Cardiac fibroblast (primary cell): ENCODE measurements at places on chromosomes 7 and 10.

DNA sequence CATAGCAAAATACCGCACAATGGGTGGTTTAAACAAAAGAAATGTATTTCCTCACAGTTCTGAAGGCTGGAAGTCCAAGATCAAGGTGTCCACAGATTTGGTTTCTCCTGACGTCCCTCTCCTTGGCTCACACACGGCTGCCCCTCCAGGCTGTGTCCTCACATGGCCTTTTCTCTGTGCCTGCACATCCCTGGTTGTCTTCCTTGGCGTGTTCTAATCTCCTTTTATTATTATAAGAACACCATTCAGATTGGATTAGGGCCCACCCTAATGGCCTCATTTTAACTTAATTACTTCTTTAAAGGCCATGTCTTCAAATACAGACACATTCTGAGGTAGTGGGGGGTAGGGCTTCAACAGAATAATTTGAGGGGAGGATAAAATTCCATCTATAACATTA is 87.9 kb downstream of the FZD1 start:
- no peak for DNase-seq

GRCh38 chr10:84348447-84348846 is 20.1 kb downstream of the CCSER2 start:
- peak; percentile 66 for DNase-seq

GRCh38 chr10:13528875-13529713 is at the start of gene BEND7:
Gene BEND7, minus strand, starts transcription at chr10:13529014. Its CDS starts 481 bp downstream, at chr10:13528533.
- no peak for DNase-seq

- peak; percentile 60 for DNase-seq
Observed at GRCh38 chr7:111090846-111091245, at the start of gene LRRN3. Gene LRRN3, plus strand, starts transcription at chr7:111091127. Its CDS starts 31,646 bp downstream, at chr7:111122773.

DNA sequence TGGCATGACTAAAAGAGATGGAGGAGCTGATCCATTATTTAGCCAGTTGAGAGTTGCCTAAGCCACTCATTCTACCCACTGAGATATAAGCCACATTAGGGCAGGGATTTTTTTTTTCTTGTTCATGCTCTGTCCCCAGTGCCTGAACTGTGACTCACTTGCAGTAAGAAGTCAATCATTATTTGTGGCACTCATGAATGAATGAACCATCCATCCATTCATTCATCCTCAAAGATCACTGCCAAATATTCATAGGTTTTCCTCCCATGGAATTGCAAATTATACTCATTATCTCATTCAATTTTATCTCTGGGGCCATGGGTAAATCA is 22.8 kb upstream of the ARID5B start:
- no peak for DNase-seq

GRCh38 chr7:114431189-114431588 is 16.6 kb downstream of the FOXP2 start:
- DNase-seq: no peak

DNA sequence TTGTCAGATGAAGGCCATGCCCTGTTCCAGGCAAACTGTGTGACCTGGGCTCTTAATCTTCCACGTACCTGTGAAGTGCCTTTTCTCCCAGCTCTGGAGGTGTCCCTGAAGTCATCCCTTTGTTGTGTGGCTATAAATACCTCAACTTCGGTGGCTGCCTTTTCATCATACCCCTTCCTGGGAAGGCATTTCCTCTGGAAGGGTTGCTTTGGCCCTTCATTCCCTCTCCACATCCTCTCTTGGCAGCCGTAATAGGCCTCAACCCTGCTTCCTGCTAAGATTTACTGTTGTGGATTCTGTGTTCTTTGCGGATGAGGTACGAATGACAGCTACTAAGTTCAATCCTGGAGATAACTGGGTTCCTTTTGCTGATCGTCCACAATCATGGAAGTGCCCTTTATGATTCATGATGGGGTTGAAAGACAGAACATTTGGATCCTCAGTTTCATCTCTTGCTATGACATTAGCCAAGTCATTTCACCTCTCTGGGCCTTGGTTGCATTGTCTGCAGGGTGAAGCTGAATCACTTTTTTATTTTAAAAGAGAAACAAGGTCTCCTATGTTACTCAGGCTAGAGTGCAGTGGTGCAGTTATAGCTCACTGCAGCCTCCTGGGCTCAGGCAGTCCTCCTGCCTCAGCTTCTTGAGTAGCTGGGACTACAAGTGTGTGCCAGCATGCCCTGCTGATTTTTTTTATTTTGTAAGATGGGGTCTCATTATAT is 23.6 kb downstream of the FKBP6 start:
- peak; percentile 32 for DNase-seq

DNA sequence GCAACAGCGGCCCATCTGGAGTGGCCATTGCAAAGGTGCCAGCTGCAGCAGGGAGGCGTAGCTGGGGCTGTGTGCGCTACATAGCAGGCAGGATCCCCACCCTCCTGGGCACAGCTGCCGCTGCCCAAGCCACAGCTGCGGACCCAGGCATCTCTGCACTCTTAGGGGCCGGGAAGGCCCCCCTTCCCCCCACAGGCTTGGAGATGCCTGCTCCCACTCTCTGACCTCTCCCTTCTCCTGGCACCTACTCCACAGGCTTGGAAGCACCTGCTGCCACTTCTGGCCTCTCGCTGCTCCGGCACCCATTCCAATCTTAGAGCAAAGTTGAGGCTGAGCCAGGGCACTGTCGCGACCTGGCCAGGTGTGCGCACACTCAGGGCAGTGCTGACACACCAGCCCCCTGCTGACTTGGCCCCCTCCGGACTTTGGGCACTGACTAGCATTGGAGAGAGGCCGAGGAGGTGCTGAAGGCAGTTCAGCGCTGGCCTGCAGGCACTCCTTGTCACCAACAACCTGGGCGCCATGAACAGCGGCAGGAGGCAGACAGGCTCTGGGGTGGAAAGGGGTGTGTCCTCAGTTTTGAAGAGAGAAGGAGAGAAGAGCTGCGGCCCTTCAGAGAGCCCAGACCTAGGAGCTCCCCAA is 18.4 kb downstream of the RBM48 start:
- DNase-seq: no peak

DNA sequence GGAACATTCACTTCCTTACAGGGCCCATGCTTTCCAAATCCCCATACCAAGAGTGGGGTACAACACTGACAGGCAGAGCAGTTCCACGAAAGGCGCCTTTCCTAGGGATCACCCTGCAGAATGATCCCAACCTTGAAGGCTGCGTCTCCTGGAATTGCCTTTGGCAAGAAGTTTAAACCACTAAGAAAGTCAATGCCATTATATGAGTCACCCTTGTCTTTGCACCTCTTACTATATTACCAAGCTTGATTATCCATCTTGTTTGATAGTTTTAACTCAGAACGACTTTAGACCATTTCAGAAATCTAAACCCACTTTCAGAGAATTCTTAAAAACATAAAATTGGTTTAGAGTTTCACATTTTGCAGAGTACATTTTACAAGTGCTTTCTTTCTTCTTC is 282.1 kb downstream of the ARHGAP12 start:
- DNase-seq: no peak

DNA sequence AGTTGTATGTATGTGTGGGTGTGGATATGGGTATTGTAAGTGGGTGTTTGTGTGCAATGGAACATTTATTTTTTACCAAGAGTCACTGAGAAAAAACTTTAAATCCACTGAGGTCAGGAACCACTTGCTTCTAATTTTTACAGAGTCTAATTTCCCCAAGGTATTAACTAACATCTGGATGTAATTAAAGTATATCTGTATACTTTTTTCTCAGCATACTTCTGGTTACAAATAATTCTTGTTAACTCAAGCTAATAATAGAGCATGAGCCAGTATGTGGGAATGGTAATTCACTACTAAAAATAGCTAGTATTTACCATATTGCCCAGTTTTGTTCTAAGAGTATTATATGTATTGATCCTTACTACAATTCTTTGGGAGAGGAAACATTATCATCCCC is 24.6 kb upstream of the STEAP4 start:
- DNase-seq: no peak

DNA sequence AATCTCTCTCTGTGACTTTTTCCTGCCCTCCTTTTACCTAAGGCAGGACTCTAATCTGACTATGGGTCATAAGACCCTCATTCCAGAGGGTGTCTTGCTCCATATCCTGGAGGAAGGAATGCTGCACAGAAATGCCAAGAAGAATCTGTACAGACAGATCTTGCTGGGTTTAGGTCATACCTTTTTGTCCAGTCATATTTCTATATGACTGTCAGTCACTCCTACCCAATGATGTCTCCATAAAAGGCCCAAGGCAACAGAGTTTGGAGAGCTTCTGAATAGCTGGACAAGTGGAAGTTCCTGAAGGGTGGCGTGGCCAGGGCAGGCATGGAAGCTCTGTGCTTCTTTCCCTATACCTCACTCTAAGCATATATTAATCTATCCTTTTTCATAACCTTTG is 47.5 kb downstream of the FEZF1 start:
- no peak for DNase-seq

DNA sequence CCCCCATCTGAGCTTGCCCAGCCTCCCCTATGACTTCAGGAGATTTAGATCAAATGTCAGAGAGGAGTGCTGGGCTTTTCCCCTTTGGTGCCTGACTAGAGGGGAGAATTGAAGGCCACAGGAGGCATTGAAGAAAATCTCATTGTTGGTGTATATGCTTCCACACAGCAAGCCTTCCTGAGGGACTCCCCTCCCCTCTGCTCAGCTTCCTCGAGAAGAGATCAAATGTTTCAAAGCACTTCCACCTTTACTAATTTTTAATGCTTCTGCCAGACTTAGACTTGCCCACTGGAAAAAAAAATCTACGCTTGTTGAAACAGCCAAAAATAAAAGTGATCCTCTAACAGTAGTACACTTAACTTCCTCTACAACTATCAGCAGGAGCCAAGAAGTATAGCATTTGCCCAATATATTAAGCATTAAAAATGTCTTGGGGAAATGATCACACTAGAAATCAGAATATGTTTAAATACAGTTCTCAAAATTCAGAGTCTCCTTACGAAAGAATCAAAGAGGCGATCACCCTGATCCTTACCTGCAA is 79.3 kb downstream of the FZD1 start:
- DNase-seq: no peak

GRCh38 chr7:33798686-33799325 is 106.5 kb upstream of the BMPER start:
- DNase-seq: no peak
